ENCODE measurements at places on chromosomes 11 and 22.

DNA sequence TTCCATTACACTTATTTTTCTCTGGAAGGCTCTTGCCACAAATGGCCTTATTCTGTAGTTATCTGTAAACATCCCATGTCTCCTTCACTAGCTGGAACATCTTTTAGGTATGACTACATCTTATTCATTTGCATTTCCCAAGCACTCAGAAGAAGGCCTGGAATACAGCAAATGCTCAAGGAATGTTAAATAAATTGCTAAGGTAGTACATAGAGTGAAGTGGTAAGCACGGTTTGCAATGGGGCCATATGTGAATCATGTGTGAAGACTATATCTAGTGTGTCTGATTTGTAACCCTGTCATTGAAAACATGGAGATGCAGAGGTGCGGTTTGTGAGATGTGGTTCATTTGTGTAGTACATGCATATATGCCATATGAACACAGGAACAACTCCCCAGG, 33.5 kb downstream of the GDPD4 start:
- no peak for DNase-seq

- no peak for DNase-seq
Observed at GRCh38 chr22:43160497-43161126, 9.3 kb downstream of the TSPO start.

DNA sequence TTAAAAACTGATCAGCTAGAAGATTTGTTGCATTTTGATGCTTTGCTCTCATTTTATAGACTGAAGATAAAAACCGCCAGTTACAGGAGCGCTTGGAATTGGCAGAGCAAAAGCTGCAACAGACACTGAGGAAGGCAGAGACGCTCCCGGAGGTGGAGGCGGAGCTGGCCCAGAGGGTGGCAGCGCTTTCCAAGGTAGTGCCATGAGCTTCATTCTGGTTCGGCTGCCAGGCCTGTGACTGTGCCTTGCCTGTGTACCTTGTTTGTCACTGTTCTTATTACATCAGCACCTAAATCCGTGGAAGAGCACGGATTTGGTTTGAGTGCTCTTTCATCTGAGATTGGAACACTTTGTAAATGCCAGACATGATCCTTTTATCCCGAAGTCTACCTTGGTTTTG, 61.4 kb downstream of the PPFIA1 start:
- DNase-seq = no peak

DNA sequence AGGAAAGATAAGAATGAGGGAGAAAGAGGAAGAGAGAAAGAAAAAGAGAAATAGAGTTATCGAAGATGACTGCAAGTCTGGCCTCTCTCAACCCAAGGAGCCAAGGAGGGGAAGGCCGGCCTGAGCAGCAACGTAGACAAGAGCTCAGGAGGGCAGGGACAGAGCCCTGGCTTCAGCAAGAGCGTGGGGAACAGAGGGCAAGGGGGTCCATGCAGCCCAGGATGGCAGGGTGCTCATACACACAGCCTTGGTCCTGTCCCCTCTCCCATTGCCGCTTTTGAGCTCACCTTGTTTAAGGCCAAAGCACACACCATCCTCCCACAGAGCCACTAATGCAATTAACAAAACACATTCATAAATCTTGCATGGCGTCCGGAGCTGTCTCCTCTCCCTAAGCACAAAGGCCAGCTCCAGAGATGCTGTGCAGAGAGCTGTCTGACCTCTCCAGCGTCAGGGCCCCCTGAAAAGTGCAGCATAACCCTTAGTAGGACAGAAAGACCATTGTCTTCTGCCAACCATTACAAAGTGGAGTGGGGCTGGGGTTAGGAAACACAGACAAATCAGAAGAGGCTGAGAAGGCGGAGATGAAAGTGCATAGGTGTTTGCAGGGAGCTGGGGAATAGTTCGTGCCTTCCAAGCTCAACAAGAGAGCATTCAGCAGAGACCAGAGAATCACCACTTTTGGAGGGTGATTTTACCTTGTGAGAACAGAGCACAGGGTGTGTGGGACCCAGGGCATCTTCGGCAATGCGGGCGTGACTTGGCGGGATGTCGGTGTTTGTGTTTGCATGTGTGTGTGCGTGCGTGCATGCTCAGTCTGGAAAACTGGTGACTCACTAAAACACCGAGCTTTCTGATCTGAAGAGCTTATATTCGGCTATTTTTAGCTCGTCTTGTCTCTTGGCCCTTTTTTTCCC, 28.2 kb upstream of the JAM3 start:
- no peak for DNase-seq

- no peak for DNase-seq
Observed at GRCh38 chr11:19060629-19061028, at the start of gene MRGPRX2. Gene MRGPRX2 (minus strand): TSS chr11:19060717. CDS start chr11:19056402, 4,315 bp downstream.

- no peak for DNase-seq
Observed at GRCh38 chr22:45130891-45131290, 32.8 kb upstream of the NUP50 start.

DNA sequence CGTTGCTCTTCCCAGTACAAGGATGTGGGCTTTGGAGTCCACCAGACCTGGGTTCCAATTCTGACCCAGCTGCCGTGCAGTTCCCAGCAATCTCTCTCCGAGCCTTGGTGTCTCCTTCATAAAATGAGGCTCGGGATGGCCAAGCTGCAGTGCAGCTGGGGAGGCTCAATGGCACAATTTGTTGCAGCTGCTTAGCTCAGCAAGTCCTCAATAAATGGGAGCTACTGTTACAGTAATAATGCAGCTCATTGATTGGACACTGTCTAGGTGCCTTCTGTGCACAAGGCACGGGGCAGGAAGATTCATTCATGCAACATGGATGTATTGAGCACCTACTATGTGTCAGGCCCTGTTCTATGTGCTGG, 37.1 kb downstream of the SHISAL1 start:
- DNase-seq = no peak

GRCh38 chr11:92475819-92476218, 251.2 kb downstream of the FAT3 start:
- no peak for DNase-seq

DNA sequence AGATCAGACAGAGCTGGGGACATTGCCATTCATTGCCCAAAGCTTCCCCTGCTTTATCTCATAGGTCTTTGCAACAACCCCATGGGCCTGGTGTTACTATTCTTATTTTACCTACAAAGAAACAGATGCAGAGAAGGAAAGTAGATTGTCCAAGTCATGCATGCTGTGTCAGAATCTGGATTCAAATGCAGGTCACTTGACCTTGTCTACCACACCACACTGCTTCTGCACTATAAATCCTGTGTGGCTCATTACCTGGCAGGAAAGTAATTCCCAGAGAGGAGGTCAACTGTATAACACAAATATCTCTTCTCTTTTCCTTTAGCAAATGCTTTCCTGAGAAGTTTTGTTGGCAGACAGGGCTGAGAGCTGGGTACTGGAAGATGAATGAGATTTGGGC, 18.5 kb downstream of the PLEKHB1 start:
- no peak for DNase-seq

DNA sequence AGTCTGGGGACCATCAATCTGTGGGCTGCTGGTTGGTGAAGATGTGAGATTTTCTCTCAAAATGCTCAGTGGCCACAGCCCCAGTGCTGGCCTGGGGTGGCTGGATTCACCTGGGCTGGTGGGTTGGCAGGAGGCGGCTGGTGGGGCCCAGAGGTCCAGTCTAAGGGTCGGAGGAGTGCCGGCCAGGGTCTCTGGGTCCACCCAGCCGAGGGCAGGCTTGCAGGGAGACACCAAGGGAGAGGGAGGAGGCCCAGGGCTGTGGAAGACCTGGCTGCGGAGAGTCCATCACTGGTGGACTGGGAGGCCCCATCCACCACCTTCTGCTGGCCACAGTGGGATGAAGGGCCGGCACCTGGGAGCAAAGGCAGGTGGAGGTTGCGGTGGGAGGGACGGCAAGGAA, 582 bp upstream of the SHANK3 start:
- DNase-seq = no peak

GRCh38 chr11:8610532-8611116, 16.6 kb upstream of the STK33 start:
- DNase-seq = no peak

DNA sequence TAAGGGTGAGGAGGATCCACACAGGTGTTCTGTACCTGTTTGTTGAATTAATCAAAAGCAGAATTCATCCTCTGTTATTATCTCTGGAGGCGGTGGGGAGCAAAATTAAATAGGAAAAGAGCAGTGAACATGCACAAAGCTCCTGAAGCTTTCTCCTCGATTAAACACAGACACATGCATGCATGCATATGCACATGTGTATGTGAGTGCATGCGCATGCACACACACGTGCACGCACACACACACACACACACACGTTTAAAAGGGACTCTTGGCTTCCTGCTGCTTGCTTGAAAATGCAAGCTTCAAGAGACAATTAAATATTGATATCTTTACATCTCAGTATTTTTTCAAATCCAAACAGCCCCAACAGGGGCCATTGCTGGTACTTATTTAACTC, 462.1 kb downstream of the BUD13 start:
- DNase-seq = no peak

GRCh38 chr22:44721213-44721612, 19.2 kb downstream of the PRR5 start:
- no peak for DNase-seq

DNA sequence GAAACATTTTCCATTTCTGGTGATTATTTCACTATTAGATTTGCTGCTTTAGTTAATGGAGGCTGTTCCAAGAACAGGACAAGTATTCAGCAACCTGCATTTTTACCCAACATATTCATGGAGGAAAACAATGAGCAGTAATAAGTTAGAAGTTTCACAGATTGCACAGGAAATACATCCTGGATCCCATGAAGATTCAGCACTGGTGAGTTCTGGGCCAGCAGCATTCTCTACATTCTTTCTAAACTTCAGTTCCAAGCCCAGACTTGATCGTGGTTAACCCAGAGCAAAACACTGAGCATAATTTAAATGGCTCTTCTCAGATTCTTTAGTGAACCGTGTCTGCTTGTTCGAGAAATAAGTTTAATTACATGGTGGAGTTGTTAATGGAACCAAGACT, 3.8 kb downstream of the FJX1 start:
- DNase-seq = no peak

- no peak for DNase-seq
Observed at GRCh38 chr11:12835286-12835685, 161.1 kb downstream of the TEAD1 start.

GRCh38 chr11:13525257-13525656, 29.5 kb upstream of the PTH start:
- DNase-seq = no peak

DNA sequence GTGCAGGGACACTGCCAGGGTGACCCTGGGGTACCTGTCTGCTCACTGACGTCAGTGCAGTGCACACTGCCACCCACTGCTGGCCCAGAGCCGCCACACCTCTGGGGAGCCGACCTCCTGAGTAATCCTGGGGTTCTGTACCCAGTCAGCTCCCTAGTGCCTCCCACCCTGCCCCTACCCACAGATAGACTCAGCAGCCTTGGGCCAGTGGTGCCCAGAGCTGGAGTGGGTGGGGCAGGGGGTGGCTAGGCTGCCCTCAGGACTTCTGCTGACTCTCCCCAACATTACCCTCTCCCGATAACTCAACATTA, 5.8 kb downstream of the NRXN2 start:
- no peak for DNase-seq

DNA sequence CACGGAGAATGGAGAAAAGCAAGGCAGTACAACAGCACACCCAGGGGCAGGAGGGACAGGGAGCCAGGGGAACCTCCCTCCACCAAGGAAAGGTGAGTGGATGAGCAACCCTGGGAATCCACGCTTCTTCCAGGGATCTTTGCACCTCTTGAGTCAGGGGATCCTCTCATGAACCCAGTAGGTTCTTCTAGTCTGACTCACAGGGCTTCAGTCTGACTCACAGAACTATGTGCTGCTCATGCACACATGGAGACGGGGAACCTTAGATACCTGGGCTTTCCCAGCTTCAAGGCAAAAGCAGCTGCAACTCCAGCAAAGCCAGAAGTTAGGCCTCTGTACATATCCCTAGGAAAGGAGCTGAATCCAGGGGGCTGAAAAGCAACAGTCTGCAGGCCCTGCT, 1021.4 kb upstream of the TENM4 start:
- DNase-seq = no peak

GRCh38 chr11:91979775-91980174, 244.8 kb upstream of the FAT3 start:
- DNase-seq = no peak

- DNase-seq = no peak
Observed at GRCh38 chr11:124470561-124471227, 25.2 kb upstream of the OR8B8 start.

DNA sequence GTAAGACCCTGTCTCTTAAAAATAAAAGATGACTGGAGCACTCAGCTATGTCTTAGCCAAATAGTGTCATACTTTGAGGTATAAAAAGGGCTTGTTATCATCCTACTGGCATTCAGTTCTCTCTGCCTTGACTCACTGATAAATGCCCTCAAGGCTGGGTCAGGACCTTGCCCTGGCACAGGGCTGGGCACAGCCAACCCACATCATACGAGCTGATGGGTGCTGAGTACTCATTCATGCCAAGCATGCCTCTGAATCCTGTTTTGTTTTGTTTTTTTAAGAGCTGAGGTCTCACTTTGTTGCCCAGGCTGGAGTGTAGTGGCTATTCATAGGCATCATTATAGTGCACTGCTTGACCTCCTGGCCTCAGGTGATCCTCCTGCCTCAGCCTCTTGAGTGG, 1.9 kb downstream of the SMTNL1 start:
- DNase-seq = no peak

DNA sequence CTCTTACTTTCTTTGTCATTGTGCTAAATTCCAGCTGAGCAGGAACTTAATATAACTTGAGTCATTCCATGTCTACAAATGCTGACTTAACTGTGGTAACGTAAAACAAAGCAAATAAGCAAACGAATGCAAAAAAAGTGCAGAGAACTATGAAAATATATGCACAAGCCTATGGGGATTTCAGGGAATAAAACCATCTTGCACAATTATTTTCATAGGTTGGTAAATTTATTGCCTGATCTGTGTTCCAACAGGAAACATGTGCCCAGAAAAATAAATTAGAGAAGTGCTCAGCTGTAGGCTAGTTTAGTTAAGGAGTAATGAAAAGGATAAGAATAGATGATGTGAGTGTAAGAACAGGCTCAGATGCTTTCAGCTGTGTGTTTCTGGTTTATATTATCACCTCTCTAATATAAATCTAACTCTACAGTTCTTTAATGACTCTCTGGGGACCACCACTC, 1169.3 kb downstream of the LRRC4C start:
- no peak for DNase-seq

GRCh38 chr11:128965485-128965884, 22.8 kb upstream of the TP53AIP1 start:
- no peak for DNase-seq

DNA sequence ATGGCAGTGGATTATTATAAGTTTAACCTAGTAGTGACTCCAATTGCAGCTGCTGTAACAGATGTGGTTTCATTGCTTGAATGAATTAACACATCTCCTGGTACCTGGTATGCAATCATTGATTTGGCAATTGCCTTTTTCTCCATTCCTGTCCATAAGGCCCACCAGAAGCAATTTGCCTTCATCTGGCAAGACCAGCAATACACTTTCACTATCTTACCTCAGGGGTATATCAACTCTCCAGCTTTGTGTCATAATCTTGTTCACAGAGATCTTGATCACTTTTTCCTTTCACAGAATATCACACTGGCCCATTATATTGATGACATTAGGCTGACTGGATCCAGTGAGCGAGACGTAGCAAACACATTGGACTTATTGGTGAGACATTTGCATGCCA, 128.7 kb upstream of the ZC3H12C start:
- DNase-seq = no peak

- no peak for DNase-seq
Observed at GRCh38 chr11:111523343-111523742, 8.8 kb downstream of the HOATZ start.

Measured in HEK293T (cell line).